ENCODE measurements at places on chromosomes 5 and 9.

GRCh38 chr5:63029891-63030290 is 451.3 kb downstream of the LRRC70 start:
- DNase-seq, result no peak

DNA sequence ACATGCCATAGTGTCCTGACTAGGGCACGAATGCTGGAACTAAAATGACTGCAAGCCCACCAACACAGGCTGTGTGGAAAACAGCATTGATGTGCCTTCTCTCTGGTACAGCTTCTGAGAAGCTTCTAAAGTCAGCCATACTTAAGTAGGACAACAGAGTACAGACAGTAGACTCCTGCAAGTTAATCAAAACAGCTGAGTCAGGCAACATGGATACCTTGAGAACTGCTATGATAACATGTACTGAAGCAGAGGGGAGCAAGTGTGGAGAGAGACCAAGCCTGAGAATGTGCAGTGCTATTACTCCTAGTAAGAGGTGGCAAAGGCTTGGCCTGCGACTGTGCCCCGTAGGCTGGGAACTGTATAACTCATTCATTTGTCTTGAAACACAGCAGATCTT is 2.5 kb downstream of the ISCA1 start:
- DNase-seq, result no peak

- DNase-seq, result no peak
These were observed 138.4 kb downstream of the EFNA5 start for GRCh38 chr5:107532169-107532878.

DNA sequence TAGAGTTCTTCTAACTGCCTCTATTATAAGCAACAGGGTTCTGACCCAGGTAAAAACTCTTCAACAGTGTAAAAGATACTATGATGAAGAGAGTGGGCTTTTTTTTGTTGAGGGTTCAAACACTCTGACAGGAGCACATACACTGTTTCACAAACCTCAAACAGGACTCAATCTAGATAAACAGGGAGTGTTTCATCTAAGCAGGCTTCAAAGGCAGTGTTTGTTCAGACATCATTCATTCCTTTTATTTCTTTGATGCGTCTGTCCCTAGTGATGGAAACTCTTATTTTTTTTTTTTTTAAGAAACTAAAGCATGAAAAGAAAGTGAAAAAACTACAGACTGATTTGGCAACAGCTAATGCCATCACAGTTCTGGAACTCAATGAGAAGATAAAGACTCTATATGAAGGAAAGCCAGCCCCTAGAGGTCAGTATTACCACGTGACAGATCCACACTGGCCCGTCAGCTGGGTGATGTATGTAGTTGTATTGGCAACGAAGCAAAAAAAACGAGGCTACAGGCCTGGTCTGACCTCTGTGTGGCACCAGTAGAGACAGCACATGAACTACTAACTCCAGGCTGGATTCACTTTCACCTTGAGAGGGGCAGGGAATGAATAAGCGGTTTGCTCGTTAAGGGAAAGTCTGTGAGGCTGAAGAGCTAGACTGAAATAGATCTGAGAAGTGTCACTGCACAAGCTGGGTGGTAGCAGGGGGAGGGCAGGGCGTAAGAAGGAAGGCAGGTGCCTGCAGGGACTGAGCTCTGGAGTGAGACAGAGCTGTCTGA is 172.2 kb downstream of the CCDC192 start:
- peak; percentile 23 for DNase-seq

DNA sequence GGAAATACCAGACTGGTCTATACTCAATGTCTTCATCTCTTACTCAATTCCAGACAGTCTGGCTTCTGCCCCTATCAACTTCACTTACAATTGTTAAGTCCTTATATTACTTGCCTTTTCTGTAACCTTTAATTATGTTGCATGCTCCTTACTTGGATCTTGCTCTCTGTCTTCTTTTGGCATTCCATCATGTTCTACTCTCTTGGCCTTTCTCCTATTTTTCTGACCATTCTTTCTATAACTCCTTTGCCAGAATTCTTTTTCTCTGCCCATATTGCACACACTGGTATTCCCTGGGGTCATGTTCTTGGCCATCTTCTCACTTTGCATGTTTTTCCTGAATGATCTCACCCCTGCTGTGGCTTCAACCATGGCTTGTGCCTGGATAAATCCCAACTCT is 209.8 kb upstream of the ZNF462 start:
- DNase-seq, result no peak

DNA sequence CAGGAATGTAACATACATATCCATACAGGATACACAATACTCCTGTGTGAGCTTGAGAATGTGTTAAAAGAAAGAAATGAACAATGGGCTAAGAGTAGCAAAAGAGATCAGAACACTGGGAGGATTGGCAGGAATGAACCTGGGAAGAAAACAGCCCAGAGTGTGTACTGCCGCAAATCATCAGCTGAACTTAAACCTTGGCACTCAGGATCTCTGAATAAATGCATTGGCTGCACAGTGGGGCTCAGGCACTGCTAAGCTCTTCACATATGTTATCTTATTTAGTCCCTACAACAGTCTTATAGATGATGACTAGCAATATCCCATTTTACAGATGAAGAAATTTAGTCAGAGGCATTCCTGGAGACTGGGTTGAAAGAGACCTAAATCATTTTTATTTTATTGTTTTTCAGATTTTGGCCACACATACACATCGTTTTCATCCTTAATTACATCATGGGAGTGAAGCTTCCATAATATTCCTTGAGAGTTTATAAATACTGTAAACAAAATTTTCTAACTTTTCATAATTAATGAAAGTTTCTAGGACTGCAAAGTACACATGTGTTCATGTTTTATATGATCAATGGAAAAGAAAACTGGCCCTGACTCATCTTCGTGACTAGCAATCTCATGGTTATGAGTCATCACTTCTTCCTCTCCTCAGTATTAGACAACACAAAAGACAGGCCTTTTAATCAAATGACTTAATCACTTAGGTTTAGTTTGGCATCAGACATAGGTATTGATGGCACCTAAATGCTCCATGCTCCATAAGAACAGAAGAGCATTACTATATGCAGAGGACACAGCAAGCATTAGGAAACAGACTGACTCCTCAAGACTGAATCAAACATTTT is 59.2 kb downstream of the CDH18 start:
- no peak for DNase-seq
